ENCODE measurements at places on chromosomes 4 and X.

DNA sequence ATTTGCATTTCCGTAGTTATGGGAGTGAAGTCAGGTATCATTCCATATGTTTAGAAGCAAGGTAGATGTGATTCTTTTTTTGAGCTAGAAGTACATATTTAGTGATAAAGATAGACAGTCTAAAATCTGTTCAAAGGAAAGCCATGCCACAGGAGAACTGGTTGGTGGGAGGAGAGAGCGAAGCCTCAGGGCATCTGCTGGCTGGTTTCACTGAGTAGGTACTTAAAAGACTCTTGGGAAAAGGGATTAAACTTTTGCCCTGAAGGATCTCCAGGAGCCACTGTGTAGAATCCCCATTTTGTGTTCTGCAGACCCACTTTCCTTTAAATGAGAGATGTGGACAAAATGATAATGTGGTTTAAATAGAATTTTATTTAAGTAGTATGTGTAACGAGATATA, 89.6 kb downstream of the SHROOM2 start:
- no peak for DNase-seq

GRCh38 chrX:110536816-110537215, 178.2 kb downstream of the RTL9 start:
- DNase-seq = no peak

- no peak for DNase-seq
These were observed 111.7 kb downstream of the NFKB1 start for GRCh38 chr4:102612824-102613366.

GRCh38 chr4:15918484-15919129, 19.9 kb downstream of the FGFBP1 start:
- DNase-seq = no peak

GRCh38 chr4:120491481-120491880, 424.8 kb upstream of the MAD2L1 start:
- no peak for DNase-seq

DNA sequence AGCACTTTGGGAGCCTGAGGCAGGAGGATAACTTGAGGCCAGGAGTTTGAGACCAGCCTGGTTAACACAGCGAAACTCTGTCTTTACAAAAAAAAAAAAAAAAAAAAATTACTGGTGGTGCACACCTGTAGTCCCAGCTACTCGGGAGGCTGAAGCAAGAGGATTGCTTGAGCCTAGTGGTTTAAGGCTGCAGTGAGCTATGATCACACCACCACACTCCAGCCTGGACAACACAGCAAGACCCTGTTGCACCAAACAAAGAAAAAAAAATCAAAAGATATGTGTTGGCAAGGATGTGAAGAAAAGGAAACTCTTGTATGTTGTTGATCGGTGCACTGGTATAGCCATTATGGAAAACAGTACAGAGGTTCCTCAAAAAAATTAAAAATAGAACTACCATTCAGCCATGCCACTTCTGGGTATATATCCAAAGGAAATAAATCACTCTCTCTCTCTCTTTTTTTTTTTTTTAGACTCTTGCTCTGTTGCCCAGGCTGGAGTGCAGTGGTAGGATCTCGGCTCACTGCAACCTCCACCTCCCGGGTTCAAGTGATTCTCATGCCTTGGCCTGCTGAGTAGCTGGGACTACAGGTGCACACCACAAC, 15.2 kb downstream of the SH3D19 start:
- DNase-seq = no peak

- DNase-seq = no peak
These were observed 37.4 kb upstream of the HEPH start for GRCh38 chrX:66126662-66127061.

DNA sequence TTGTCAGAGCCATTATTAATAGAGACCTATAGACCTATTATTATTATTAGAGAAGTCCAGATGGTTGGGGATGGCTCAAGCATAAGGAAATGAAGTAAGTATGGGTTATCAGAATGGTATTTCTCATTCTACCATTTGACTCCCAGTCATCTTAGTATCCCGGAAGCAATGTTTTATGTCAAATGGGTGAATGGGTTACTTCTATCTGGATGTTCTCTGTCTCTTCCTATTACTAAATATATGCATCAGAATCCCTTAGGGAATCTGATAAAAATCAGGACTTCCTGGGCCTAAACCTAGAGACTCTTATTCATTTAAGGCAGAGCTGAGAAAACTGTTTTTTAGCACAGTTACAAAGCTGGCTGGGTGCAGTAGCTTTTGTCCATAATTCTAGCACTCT, 149.9 kb downstream of the SLC10A7 start:
- no peak for DNase-seq

DNA sequence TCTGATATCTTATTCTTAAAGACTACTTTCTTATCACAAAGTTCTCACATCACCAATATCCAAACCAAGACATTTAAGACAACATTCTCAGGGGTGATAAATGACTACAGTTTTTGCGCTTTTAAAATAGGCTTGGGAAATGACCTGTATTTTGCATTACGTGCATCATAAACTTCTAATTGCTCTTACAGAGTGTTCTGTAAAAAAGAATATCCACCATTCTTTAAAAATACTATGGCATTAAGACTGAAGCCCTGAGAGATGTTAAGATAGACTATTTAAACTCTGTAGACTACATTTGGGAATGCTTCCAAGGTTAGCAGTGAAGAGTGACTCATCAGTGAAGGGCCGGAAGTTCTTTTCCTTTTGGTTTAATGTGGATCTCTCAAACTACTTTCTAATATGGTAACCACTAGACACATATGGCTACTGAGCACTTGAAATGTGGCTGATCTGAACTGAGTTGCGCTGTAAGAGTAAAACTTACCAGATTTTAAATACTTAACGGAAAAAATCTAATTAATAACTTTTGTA, 518.8 kb upstream of the FTHL17 start:
- no peak for DNase-seq

DNA sequence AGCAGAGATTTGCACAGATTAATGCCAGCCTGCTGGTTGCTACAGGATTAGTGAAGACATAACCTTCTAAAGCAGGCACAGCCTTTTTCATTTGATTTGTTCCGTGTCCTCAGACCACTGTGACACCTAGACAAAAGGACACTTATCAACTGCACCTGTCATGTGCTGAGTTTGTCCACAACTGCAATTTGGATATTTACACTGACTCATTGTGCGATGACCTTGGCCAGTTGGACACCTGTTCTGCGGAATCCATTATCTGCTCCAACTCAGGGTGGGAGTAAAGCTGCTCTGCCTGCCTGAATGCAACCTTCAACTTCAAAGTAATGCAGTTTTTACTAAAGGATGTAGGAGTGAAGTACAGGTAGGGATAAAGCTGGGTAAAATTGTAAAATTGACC, 4.1 kb upstream of the NR0B1 start:
- peak; percentile 38 for DNase-seq

GRCh38 chr4:160595646-160596045, 1492.8 kb downstream of the RAPGEF2 start:
- no peak for DNase-seq
